Uterine smooth muscle cell (primary cell): ENCODE measurements at places on chromosomes 7 and 10. TPM values are rescaled to one million over a fixed set of nuclear protein-coding genes. Genes with fewer than 3 reads are reported as not detected.

BAIAP2L1 gene
- total RNA-seq = 1.1 and 1.7 TPM in 2 replicates

H2BK1 gene
- not detected in 2 replicates for total RNA-seq

CYP26C1 gene
- 0.12 TPM in 1 of 2 replicates, not detected in the other for total RNA-seq

ABLIM1 gene
- 7.5 and 12.2 TPM in 2 replicates for total RNA-seq

WDR11 gene
- 75.4 and 87.9 TPM in 2 replicates for total RNA-seq

BAMBI gene
- total RNA-seq = 0.77 and 2.9 TPM in 2 replicates

ZP3 gene
- total RNA-seq = 0.55 and 0.87 TPM in 2 replicates

LEP gene
- 0.12 TPM in 1 of 2 replicates, not detected in the other for total RNA-seq

ATRNL1 gene
- 0.62 and 1.00 TPM in 2 replicates for total RNA-seq

INMT gene
- total RNA-seq = 0.11 and 1.2 TPM in 2 replicates

CH25H gene
- total RNA-seq = 0.25 TPM in 1 of 2 replicates, not detected in the other

AP5Z1 gene
- 34.8 and 44.1 TPM in 2 replicates for total RNA-seq
